ENCODE measurements at places on chromosomes 2 and 18. TPM values are rescaled to one million over a fixed set of nuclear protein-coding genes. Genes with fewer than 3 reads are reported as not detected.

DNA sequence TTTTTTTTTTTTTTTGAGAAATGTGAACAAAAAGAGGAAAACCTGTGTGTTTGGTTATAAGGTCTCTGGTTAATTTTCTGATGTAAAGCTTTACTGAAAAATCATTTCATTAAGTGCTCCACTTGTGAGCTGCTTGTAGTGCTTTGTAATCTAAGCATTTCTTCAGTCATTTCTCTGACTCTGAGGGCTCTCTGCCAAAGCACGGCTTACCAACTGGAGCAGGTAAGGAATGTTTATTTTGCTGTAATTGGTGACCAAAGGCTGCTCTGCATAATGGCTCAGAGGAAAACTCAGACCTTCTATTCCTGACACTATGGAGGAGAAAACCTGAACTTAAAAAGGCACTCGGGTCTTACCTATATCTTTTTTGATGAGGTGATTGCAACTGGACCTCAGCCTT is 848.8 kb downstream of the MBD2 start:
- no peaks in the 10 kb centered on the region for H3K4me1 ChIP-seq
- H3K27me3 ChIP-seq: no peaks in the 10 kb centered on the region
- H3K36me3 ChIP-seq: no peaks in the 10 kb centered on the region
- no peak for DNase-seq
- H3K27ac ChIP-seq: no peak overlapping the region

GRCh38 chr18:79556829-79557585 is 122.6 kb upstream of the CTDP1 start:
- H3K4me1 ChIP-seq: no peaks in the 10 kb centered on the region
- DNase-seq: no peak
- no peak overlapping the region for H3K27ac ChIP-seq
- no peak overlapping the region for H3K4me3 ChIP-seq
- peaks cover 10% of the 10 kb centered on the region for H3K27me3 ChIP-seq

The HOXD10 gene
- not detected for total RNA-seq

- no peak overlapping the region for H3K27ac ChIP-seq
- peaks cover 16% of the 10 kb centered on the region for H3K36me3 ChIP-seq
- no peaks in the 10 kb centered on the region for H3K4me1 ChIP-seq
- no peak for DNase-seq
Measured at GRCh38 chr2:159201360-159202063, 85.0 kb downstream of the WDSUB1 start.

The C1QL2 gene
- not detected for total RNA-seq
